Activated CD4-positive, alpha-beta T cell treated with anti-CD3 and anti-CD28 coated beads, Interleukin-2, amount 50 U/mL, for 24 hours (primary cell): ENCODE measurements at places on chromosomes 1 and 21.

DNA sequence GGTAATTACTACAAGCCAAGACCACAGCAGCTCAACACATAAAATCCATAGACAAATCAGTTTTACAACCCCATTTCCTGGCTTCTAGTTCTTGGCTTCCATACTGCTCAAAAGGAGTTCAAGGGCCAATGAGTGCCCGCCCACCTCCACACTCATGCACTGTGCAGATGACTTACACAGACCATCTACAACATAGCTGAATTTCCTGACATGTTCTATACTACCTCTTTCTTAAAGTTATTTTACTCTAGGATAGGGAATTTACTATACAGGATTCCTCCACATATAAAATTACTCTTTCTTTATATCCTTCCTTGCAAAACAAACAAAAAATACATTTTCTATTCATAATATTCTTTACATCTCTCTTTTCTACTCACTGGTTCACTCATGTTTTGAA lies 14.6 kb downstream of the BACE2 start:
- DNase-seq: no peak

GRCh38 chr1:201515062-201515750 lies 8.3 kb upstream of the CSRP1 start:
- DNase-seq: no peak

GRCh38 chr1:18937539-18937938 lies 18.9 kb downstream of the IFFO2 start:
- DNase-seq: no peak

- no peak for DNase-seq
Measured at GRCh38 chr1:33925586-33925985, 61.7 kb downstream of the HMGB4 start.

- no peak for DNase-seq
Measured at GRCh38 chr1:66088787-66089186, 296.1 kb downstream of the PDE4B start.

GRCh38 chr1:226108935-226109828 lies 46.7 kb downstream of the H3-3A start:
- no peak for DNase-seq

DNA sequence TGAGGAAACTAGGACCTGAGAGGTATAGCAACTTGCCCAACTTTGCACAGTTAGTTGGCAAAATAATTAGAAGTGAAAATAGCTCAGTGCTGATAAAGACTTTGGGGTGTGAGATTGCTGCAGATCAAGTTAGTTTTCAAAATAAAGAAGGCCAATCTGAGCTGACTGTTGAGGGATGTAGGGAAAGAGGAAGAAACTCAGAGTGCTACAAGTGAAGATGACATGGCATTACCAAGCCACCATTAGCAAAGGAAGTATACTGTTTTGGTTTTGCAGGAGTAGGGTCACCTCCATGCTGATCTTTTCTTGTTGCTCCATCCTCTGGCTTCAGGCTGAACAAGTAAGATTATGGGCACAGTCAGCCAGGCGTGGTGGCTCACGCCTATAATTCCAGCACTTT lies 78.7 kb upstream of the ADAM30 start:
- no peak for DNase-seq

- DNase-seq: no peak
Measured at GRCh38 chr1:230408971-230409370, 17.2 kb downstream of the PGBD5 start.

DNA sequence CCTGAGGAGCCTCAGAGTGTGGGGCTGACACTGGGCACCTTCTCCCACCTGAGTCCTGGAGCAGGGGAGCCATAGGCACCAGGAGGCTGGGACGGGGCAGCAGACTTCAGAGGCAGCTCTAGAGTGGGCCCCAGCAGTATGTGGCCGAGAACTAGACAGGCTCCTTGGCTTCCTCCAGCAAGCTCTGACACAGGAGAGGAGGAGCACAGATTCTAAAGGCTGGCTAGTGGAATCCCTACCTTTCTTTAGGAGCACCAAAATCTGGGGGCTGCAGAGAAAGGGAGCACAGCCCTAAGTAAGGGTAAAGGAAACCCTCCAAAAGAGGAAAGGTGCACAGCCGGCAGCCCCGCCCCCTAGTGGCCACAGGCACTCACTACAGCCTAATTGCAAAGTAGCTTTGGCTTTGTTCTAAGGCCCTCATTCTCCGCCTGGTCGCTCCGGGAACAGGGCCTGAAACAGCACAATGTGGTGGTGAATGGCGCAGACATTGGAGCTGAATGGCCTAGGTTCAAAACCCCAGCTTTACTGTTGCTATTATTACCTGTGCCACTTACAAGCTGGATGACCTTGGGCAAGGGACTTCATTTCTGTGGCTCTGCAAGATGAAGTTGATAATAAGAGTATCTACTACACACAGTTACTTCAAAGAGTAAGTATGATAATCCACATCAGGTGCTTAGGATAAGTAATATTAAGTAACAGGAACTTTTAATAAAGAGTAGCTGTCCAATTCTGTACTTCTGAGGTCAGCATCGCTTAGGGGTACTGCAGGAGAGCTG lies 8.8 kb upstream of the GUCA2A start:
- DNase-seq: peak; percentile 57

DNA sequence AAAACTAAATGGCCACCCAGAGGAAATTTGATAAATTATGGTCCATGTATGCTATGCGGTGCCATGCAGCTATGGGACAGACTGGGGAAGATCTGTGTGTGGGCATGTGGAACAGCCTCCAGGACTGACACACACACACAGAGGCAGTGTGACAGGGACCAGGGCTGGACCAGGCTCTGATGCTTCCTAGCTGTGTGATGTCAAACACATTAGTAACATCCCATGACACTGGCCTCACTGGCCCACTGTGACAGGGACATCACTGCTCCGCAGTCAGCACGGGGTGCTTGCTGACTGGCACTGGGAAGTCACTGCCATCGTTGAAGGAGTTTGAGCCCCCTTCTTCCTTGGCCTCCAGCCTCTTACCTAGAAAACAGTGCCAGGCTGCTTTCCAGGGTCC lies 13.9 kb downstream of the RAP1GAP start:
- DNase-seq: no peak

DNA sequence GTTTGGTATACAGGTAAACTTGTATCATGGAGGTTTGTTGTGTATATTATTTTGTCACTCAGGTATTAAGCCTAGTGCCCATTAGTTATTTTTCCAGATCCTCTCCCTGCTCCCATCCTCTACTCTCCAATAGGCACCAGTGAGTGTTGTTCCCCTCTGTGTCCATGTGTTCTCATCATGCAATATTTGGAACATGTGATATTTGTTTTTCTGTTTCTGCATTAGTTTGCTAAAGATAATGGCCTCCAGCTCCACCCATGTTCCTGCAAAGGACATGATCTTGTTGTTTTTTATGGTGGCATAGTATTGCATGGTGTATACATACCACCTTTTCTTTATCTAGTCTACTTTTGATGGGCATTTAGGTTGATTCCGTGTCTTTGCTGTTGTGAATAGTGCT lies 10.9 kb downstream of the PHACTR4 start:
- no peak for DNase-seq

GRCh38 chr1:31063631-31064030 lies 1.9 kb downstream of the PUM1 start:
- no peak for DNase-seq

- DNase-seq: no peak
Measured at GRCh38 chr1:153506831-153507413, 28.9 kb downstream of the S100A6 start.

DNA sequence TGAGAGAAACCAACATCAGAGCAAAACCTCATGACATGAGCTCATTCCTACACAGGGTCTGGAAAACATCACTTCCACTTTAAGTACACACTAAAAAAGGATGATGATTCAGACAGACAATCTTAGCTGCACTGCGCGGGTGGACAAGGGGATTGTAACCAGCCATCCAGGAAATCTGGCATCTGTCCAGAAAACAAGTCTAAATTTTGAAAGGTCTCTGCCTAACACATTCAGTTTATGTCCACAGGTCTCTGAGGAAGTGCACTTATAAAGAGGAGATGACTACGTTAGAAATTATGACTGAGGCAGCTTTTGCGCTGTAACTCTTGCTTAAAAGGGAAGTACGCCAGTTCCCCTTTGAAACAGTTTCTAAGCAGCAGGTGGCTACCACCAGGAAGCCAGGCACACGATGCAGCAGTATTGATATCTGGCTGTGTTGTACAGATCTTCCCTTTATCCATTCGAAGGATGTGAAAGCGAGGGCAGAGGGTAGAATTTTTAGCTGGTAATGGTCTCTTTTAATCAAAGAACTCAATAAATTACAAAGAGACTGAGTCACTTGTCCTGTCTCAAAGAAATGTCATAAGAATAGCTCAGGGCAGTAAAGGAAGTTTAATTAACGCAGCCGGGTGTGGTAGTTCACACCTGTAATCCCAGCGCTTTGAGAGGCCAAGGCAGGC lies 128.0 kb downstream of the SETD4 start:
- DNase-seq: peak; percentile 11

DNA sequence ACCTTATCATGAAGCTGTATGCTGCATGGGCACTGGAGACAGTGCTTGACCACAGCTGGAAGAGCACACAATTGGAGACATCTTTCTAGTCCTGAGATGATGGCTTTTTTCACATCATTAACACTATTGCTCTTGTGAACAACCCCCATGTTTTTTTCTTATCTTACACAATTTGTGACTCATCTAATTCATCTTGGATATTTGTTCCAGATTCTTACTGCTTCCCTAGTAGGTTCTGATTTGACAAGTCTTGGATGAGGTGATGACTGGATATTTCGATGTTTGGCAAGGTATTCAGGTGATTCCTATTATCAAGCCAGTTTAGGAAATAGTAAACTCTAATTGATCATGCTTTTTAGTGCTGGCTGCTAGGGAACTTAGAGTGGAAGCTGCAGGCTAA lies 23.7 kb downstream of the HLX start:
- no peak for DNase-seq

- DNase-seq: no peak
Measured at GRCh38 chr1:213231795-213232231, 180.8 kb downstream of the RPS6KC1 start.

GRCh38 chr1:105664495-105664894 lies 1392.0 kb upstream of the PRMT6 start:
- DNase-seq: no peak

GRCh38 chr1:118998171-118998570 lies 10.0 kb upstream of the TBX15 start:
- DNase-seq: no peak

DNA sequence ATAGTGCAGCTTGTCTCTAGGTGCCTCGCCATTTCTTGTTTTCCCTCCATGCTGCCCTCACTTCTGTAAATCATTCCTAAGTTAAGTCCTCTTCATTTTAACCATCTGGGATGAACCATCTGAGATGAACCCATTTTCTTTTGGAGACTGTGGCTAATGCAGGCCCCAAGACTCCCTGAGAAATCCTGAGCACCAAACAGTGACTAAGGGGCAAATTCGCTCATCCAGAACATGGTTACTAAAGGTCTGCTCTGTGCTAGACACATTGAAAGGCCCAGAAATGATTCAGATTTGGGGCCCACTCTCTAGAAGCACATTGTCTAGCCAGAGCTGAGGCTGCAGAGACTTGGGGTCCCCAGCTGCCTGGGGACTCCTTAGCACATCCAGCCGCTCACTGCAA lies 151.9 kb upstream of the CTTNBP2NL start:
- no peak for DNase-seq

GRCh38 chr1:234602334-234603220 lies 7.4 kb downstream of the IRF2BP2 start:
- peak; percentile 19 for DNase-seq

- no peak for DNase-seq
Measured at GRCh38 chr1:229928767-229929166, 138.3 kb upstream of the GALNT2 start.

DNA sequence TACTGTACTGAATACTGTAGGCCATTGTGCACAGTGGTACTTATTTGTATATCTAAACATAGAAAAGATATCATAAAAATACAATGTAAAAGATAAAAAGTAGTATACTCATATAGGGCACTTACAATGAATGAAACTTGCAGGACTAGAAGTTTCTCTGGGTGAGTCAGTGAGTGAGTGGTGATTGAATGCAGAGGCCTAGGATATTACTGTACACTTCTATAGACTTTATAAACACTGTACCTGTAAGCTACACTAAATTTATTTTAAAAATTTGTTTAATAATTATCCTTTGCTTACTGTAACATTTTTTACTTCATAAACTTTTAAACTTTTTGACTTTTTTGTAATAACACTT lies 82.5 kb downstream of the FGGY start:
- no peak for DNase-seq

GRCh38 chr1:201942129-201942495 lies 4.2 kb downstream of the LMOD1 start:
- DNase-seq: no peak

GRCh38 chr21:43923391-43923790 lies 58.4 kb downstream of the AGPAT3 start:
- no peak for DNase-seq

- no peak for DNase-seq
Measured at GRCh38 chr1:63730211-63730610, 43.6 kb upstream of the ROR1 start.

GRCh38 chr1:214515544-214516433 lies 35.6 kb downstream of the PTPN14 start:
- no peak for DNase-seq

- no peak for DNase-seq
Measured at GRCh38 chr1:41383094-41383852, 22.0 kb downstream of the FOXO6 start.

DNA sequence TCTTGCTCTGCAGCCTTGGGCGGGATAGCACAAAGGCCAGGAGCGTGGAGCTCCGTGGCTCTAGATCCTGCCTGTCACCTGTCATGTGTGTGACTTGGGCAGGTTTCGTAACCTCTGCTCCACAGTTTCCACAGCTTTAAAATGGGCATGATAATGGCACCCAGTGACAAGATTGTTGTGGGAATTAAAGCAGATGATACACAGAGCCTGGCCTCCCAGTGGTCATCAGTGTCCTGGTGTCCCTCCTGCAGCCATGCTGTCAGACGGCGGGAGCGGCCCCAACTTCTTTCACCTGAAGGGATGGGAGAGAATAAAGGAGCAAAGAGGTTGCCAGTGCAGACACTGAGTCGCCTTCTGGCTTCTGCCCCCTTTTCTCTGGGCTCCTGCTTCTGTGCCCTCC lies 61.5 kb downstream of the SLC37A1 start:
- no peak for DNase-seq

DNA sequence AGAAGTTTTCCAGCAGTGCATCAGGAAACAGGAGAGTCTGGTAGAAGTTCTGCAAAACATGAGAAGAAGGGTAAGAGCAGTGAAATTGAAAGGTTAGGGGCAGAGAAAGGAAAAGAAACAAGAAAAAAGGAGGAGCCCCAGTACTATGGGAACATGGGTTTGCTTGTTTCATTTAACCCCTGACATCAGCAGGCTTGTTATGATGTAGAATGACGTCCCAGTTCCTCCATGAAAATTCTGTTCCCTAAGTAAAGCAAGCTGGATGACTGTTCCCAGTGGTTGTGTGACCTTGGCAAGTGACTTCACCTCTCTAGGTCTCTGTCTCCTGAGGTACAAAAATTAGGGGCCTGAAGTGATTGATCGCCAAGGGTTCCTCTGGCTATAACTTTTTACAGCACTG lies 268.7 kb upstream of the SGIP1 start:
- no peak for DNase-seq
